Glomerular endothelial cell (primary cell): ENCODE measurements at places on chromosomes 12 and 14. TPM values are rescaled to one million over a fixed set of nuclear protein-coding genes. Genes with fewer than 3 reads are reported as not detected.

The GCN1 gene
- 66.9 and 96.0 TPM in 2 replicates for total RNA-seq

The LAG3 gene
- not detected in 2 replicates for total RNA-seq

The KLRF1 gene
- total RNA-seq: not detected in 2 replicates

The SETD3 gene
- 44.8 and 53.9 TPM in 2 replicates for total RNA-seq

The PELI2 gene
- total RNA-seq: 2.9 and 3.7 TPM in 2 replicates

The CAMKK2 gene
- 47.1 and 50.7 TPM in 2 replicates for total RNA-seq

The LRRK2 gene
- total RNA-seq: 0.10 and 0.35 TPM in 2 replicates

The CPNE6 gene
- total RNA-seq: not detected in 2 replicates

The KLHL33 gene
- not detected in 2 replicates for total RNA-seq

The HOXC13 gene
- not detected in 2 replicates for total RNA-seq

The KRT4 gene
- total RNA-seq: not detected in 2 replicates

The AMN gene
- 0.05 and 0.23 TPM in 2 replicates for total RNA-seq

The SSPN gene
- 1.7 and 5.1 TPM in 2 replicates for total RNA-seq

The DAO gene
- not detected in 2 replicates for total RNA-seq

The PHLDA1 gene
- 95.2 and 147 TPM in 2 replicates for total RNA-seq

The HOXC12 gene
- total RNA-seq: not detected in 2 replicates

The A2M gene
- 74.4 and 117 TPM in 2 replicates for total RNA-seq

The NOVA1 gene
- 0.87 and 4.5 TPM in 2 replicates for total RNA-seq

The GPR65 gene
- not detected in 2 replicates for total RNA-seq

The SERPINA1 gene
- 0.87 and 0.88 TPM in 2 replicates for total RNA-seq

The KCNC2 gene
- total RNA-seq: not detected in 2 replicates

The RFLNA gene
- total RNA-seq: 0.41 and 0.87 TPM in 2 replicates
